Activated CD4-positive, alpha-beta T cell treated with anti-CD3 and anti-CD28 coated beads, Interleukin-2, amount 50 U/mL, for 4 hours (primary cell): ENCODE measurements at places on chromosomes 2 and 18.

DNA sequence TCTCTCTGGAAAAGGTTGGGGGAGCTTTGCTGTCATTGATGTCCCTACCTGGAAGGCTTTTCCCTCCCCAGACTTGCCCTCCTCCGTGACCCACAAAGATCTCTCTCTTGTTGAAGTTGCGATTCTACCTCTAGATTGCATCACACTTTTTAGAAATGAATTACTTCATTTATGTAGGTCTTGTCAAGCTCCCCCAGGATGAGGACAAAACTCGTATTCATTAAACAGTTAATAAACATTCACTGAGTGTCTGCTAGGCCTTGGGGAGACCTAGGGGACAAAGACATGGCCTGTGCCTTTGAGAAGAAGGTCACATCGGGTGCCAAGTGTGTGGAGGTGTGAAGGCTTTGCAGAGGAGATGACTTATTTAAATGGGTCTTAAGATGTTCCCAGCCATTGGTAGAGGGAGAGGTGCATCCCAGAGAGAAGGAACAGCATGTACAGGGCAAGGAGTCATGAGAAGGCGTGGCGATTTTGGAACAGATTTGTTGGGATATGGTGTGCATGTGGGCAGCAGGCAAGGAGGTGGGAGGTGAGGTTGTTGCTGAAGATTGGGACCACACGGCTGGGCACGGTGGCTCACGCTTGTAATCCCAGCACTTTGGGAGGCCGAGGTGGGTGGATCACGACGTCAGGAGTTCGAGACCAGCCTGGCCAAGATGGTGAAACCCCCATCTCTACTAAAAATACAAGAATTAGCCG is 9.8 kb upstream of the YWHAQ start:
- DNase-seq = no peak

- DNase-seq = peak; percentile 2
Measured at GRCh38 chr2:190881084-190881597, 520 bp downstream of the GLS start.

GRCh38 chr2:5253263-5253662 is 438.9 kb upstream of the SOX11 start:
- DNase-seq = no peak

DNA sequence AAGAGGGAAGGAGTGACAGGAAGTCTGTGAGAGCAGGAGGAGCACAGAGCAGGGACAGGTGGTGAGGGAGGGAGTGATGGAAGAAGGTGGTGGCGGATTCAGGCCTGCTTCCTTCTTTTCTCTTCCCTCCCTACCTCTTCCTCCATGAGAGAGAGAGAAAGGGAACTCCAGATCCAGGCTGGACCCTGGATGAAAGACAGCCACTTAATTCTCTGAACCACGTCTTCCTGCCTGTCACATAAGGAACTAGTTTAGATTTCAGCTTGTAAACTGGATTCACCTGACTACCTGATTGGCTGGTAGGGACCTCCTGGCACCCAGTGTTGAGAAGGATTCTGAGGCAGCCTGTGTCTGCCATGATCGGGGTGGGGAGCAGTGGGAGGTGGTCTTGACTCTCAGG is 48.9 kb downstream of the PAX8 start:
- no peak for DNase-seq

DNA sequence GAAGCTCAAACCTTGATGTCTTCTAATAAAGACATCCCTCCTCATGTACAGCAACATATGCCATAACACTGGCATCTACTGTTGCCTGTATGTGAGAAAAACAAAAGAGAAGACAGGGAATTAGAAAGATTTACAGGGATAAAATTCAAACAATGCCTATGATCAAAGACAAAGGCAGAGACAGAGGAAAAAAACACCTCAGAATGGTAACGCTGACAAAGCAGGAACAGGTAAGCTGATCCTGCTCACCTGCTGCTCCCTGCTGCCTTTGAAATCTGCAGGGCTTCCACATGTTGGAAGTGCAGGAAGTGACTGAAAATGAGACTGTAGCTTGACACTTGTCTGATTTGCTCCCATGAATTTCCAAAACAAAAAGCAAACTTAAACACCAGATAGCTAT is 90.2 kb upstream of the DNAJC10 start:
- no peak for DNase-seq

GRCh38 chr18:10111191-10111590 is 197.4 kb downstream of the VAPA start:
- no peak for DNase-seq

- peak; percentile 70 for DNase-seq
Measured at GRCh38 chr18:63366213-63367052, 573 bp downstream of the KDSR start.

DNA sequence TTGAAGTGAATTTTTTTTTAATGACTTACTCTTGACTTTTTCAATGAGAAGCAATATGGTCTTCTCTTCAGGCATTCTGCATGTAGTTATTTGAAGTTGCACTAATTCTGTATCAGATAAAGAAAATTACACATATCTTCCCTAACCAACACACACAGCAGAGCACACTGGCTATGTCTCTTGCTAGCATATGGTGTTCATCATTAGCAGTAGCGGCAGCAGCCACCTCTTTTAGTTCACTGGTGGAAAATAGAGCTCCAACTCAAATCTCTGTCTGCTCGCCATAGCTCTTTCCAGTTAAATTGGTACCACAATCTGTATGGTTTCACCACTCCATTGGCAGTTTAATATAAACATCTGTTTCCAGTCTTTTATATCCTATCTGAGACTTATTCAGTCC is 278.1 kb upstream of the ZEB2 start:
- no peak for DNase-seq

- no peak for DNase-seq
Measured at GRCh38 chr2:215437614-215438013, 1.7 kb upstream of the FN1 start.

- DNase-seq = no peak
Measured at GRCh38 chr2:234867882-234868285, 83.9 kb upstream of the SH3BP4 start.

GRCh38 chr18:23585007-23585871 is 1.1 kb downstream of the NPC1 start:
- DNase-seq = no peak

DNA sequence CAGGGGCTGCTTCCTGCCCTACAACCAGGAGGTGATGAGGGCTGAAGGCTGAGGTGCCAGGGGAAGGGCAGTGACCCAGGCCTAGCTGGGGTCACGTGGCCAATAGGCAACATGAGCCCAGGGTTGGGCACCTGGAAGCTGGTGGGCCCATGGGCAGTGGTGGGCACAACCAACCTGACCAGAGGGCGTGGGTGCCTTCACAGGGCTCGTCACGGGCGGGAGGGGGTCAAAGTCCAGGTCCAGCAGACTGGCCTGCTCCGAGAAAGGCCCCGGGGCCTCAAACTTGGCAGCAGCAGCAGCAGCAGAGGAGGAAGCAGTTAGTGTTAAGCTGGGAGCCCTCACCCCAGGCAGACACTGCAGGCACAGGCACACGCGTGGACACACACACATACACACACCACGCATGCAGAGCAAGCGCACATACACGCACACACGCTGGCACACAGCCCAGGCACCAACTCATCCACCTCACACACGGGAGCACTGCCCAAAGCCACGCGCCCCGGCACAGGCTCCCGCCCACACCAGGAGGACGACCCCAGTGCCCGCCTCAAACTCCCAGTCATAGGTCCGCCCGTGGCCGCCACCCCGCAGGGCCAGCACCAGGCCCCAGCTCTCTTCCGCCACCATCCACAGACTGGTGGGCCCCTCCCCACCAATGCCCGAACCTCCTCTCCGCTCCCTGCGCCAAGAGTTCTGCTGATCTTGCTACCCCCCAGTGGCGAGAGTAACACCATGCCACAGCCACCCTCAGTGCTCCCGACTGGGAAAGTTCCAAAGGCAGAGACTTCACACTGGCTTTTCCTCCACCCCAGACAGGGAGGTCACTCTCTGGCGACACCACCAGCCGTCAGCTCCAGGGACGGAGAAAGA is 53.0 kb downstream of the BIN1 start:
- DNase-seq = no peak

DNA sequence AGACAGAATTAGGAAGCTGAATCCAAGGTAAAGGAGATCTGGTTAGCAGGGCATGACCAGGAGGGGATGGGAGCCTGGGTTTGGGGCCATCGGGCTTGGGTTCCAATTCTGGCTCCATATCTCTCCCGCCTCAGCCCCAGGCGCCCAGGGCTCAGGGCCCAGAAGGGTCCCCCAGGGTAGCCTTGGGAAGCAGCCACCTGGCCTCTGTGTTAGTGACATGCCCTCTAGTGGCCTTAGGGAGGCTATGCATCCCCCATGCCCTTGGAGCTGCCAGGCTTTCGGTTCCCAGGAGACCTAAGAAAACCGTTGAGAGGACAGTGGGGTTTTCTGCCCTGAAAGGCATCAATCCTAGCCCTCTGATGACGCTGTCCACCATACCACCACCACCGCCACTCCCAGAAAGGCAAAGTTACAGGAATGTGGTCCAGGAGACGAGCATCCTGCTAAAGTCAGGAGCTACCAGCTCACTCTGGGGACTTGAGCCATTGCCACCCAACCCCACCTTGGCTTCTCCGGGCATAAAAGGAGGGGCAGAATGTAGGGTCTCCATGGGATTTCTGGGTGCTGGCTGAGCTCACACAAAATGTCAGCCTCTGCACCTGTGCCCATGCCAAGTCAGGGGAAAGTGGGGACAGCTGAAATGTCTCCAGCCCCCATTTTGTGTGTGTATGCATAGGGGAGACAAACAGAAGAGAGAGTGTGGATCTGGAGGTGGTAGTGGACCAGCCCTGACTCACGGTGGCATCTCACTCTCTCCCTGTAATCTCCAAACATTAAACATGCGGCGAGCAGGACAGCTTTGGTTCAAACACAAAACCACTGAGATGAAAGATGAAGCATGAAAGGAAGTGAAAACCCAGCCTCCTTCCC is 56.5 kb downstream of the EMX1 start:
- DNase-seq = no peak

DNA sequence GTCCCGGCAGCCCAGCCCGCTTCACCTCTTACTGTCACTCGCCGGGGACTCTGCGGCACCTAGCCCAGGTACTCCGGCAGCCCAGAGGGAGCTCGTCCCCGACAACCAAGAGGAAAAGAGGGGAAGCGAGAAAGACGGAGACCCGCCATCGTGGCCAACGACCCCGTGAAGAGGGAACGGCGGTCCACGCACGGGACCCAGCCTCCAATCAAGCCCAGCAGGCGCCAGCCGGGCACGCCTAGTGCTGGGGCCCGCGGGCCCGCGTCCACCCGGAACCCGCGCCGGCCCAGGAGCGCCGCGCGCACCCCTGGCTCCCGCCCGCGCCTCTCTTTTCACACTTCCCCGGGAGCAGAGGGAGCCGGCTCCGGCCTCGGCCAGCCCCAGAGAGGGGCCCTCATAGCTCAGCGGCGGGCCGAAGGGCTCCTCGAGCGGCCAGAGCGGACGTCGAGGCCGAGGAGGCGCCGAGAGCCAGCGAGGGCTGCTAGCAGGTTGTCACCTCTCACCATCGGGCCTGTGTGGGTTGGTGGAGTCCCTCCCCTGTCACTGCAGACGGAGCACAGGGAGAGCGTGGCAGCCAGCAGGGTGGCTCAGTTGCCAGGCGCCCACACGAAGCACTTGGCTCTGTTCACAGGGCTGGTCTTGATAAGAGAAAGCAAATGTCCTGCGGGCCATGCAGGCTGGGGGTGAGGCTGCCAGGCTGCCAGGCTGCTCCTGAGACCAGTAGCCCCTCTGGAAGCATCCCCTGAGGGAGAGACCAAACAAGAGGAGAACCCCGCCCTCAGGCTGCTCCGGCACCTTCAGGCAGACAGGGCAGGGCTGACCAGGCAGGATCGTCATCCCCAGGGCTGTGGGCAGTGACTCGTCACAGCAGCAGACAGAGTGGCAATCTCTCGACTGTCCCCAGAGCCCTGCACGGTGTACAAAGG is 36.9 kb upstream of the KLF11 start:
- DNase-seq = no peak

- no peak for DNase-seq
Measured at GRCh38 chr2:198692907-198693510, 764.7 kb downstream of the SATB2 start.

GRCh38 chr2:216649574-216649973 is 16.4 kb downstream of the IGFBP2 start:
- DNase-seq = no peak
